ENCODE measurements at places on chromosomes 16 and 17.

DNA sequence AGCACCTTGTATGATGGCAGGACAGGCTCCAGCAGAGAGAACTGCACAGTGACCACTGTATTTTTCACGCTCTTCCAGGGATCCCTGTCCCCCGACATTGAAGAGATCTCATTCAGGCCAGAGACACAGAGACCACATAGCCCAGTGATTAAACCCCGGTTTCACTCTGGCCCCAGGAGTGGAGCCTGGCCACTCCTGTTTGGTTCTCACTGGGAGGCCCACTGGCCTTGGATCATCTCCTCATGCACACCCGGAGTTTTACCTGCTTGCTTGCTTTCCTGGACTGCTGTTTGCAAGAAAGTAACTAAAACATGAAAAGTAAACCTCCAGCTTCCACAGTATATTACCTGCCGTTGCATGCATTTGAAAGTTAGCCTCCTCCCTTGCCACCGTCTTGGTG is 13.2 kb upstream of the CLEC18C start:
- DNase-seq: no peak

DNA sequence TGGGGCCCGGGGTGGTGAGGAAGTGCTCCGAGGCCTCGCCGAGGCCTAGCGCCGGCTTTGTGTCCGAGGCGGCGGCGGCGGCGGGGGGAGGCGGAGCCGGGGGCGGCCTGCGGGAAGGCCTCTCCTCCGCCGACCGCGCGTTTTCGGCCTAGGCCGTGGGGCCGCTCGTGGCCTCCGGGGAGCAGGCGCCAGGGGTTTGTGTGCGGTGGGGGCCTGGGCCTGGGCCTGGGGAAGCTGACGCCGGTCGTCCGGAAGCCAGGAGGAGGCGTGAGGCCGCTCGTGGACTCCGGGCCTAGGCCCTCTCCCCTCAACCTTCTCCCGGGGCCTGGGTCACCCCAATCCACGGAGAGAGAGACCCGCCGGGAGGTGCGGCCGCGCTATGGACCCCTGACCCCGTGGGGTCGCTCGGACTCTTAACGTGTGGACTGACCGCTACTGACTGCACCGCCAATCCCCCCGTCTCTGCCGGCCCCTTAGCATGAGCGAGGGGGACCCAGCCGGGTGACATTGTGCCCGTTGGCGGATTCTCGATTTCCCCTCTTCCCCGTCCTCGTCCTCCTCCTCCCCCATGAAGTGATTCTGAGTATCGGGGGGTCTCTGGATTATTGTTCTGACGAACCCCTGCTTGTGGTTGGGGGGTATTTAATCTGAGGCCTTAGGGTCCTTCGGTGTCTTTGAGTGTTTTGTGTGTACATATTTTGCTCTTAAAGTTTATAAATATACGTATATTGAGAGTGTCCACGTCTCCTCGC is 660 bp downstream of the RBBP6 start:
- DNase-seq: peak; percentile 50

- DNase-seq: peak; percentile 59
Observed at GRCh38 chr17:63930951-63931575, 1.1 kb downstream of the CD79B start.

- DNase-seq: no peak
Observed at GRCh38 chr16:86732621-86733295, 154.4 kb downstream of the FOXL1 start.

DNA sequence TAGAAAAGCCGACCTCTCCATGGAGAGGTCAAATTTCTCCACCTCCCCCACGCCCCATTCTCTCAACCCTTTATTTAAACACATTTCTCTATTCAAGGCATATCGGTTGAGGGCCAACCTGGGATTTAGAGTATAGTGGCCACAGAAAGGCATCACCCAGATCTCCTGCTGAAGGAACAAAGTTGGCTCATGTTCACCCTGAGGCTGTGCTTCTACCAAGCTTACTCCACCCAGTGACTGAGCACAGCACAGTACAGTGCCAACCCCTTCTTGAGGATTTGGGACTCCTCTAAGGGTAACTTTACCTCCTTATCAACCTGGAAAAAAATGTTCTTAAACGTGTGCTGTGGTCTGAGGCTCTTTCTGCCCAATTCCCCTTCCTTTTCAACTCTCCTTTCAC is 94.0 kb downstream of the CMC2 start:
- no peak for DNase-seq

DNA sequence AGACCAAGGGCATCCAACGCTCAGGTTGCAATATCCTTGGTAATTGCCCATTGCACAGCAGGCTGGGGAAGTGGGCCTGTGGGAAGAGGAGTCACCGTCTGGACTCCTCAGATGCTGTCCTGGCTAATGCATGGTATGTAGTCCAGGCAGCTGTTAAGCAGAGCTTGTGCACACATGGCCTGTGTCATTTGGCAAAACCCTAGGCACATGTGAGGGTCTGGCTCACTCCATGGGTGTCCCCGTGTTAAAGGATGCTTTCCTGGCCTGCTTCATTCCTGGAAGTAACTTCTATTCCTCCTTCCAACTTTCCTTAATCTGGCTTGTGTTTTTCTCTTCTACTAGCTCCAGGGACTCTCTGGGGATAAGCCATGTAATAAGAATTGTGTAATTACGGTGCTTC is 378.0 kb upstream of the CA10 start:
- no peak for DNase-seq

DNA sequence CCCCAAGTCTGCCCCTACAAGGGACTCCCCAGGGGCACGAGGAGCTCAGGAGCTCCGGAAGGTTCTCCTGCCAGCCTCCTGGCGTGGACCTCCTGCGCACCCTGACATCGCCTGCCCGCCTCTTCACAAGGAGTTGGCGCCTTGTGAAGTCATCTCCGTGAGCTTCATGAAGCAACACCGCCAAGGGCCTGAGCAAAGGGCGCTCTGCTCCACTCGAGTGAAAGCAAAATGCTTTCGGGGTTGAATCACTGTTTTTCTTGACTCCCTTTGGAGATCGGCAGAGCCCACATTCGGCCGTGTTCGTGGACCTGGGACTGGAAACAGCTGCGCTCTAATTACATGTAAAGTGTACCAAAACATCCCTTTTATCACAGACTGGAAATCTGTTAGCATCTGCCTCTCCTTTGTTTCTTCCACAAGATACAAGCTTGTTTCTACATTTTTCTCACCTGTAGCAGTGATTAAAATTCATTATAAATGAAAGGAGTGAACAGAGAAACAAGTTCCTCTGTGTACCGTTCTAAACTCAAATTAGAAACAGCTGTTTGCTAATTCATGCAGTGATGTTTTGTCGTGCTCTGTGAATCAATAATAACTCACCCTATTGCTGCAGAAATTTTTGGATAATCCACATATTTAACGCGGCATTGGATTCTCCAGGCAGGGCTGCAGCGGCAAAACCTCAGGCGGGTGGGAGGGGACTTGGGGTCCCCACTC is 203.3 kb downstream of the ZNF423 start:
- DNase-seq: no peak

- no peak for DNase-seq
Observed at GRCh38 chr16:26688105-26688504, 378.6 kb upstream of the C16orf82 start.

- DNase-seq: no peak
Observed at GRCh38 chr17:34443619-34444469, 80.8 kb upstream of the CCL1 start.

DNA sequence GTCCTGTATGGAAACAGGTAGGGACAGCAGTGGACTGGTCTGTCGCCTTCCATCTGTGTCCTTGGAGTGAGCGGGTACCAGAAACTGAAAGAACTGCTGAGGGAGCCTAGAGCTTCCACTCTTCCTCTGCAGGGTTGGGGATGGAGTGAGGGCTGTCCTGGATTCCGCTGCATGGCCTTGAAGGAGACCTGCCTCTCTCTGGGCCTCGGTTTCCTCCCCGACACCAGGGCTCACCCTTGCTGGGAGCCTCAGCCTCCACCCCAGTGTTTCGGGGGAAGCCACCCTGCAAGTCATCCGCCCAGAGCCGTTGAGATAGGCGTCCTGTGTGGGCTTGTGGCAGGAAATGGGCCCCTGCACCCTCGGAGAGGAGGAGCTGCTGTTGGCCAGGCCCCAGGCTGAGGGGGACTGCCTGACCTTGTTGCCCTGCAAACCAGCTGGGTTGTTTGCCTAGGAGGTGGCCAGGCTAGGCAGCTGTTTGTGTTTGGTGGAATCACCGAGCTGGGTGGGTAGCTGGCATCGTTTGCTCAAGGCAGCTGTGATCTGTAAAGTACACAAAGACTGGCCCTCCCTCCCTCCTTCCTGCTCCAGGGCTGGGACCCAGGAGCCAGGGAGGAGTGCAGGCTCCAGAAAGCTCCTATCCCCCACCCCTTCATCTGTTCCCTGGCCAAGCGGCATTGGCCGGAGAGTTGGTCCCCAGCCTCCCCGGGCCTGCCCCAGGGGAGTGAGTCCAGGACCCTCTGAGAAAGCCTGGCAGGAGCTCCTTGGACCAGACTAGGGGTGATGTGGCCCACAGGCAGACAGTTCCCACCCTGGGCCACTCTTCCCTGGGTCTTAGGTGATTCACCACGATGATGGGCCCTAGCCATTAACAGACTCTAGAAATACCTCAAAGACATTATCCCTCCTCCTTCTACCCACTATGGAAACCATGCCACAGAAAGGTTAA is 1.3 kb downstream of the RAB37 start:
- peak; percentile 72 for DNase-seq

GRCh38 chr17:16513873-16514272 is 21.9 kb upstream of the LRRC75A start:
- DNase-seq: no peak

DNA sequence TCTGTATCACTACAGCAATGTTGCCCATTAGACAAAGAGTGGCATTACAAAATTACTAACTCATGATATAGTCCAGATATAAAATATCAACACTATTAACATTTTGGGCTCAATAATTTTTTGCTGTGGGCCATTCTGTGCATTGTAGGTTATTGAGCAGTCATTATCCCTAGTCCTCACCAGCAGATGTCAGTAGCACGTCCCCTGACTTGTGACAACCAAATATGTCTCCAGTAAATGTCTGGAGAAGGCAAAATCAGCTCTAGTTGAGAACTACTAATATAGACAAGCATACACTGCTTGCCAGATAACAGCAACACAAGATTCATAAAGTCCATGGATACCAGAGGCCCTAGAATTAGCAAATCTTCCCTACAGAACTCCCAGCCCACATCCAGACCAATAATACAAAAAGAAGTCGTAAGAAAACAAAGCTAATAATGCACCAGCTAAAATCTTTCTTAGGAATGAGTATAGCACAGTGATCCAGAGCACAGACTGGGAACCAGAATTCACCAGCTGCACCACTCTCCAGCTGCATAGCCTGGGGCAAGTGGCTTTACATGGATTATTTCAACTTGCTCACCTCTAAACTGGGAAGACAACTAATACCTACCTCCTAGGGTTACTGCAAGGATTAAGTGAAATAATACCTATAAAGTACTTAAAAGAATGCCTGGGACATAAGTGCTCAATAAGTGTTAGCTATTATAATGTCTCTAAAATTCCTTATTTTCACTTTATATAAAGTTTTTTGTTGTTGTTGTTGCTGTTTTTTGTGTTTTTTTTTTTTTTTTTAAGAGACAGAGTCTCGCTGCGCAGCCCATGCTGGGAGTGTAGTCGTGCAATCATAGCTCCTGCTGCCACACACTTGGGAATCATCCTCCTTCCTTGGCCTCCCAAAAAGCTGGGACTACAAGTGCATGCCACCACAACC is 23.7 kb downstream of the HELZ start:
- no peak for DNase-seq

GRCh38 chr16:87951552-87952538 is 611 bp downstream of the BANP start:
- peak; percentile 47 for DNase-seq

GRCh38 chr16:86766700-86767099 is 188.4 kb downstream of the FOXL1 start:
- no peak for DNase-seq

DNA sequence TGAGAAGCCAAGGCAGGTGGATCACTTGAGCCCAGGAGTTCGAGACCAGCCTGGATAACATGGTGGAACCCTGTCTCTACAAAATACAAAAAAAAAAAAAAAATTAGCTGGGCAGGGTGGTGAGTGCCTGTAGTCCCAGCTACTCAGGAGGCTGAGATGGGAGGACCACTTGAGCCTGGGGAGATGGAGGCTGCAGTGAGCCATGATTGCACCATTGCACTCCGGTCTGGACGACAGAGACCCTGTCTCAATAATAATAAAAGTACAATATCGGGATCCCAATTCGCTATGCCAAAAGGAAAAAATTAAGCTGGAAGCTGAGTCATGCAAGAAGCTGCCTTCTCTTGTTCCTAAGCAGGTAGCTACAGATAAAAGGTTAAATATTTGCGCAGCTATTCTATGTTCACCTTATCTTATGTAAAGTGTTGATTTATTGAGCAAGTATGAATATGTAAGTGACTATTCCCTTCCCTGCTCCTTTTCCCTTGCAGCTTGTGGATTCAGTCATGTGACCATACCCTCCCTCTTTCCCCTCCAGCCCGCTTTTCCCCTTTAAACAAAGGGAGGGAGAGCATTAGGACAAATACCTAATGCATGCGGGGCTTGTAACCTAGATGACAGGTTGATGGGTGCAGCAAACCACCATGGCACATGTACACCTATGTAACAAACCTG is 112.0 kb downstream of the LITAF start:
- no peak for DNase-seq

DNA sequence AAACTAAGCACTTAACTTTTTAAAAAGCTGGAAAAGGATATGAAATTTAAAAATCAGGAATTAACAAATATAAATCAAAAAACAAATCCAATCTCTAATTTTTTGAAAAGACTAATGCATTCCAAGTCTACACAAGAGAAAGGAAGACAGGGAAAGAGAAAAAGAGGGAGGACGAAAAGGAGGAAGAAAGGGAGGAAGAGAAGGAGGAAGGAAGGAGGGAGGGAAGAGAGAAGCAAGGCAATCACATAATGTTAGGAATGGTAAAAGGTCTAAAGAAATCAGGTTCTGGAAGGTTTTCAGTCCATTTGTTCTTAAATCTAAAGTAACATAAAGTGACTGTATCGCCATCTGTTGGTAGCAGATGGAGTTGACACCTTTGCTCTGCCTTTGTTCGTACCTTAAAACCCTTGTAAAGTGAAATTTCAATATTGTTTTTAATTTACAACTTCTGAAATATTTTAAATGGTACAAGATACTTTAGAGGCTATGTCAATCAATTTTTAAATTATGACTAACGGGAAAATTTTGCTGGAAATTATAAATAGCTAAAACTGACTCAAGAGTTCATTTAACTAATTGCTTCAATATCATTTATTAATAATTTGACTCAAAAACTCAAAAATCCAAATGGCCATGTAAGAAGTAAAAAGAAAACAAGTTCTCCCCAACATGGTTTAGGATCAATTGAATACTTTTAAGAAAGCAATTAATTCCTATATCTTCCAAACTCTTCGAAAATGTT is 20.4 kb upstream of the CDYL2 start:
- peak; percentile 26 for DNase-seq
